ENCODE measurements at places on chromosomes 2 and 18.
A peak's percentile ranks its signal among the peaks of the same experiment; 100 is the strongest.

- DNase-seq = no peak
Observed at GRCh38 chr18:36833120-36833519, 4.2 kb downstream of the KIAA1328 start.

DNA sequence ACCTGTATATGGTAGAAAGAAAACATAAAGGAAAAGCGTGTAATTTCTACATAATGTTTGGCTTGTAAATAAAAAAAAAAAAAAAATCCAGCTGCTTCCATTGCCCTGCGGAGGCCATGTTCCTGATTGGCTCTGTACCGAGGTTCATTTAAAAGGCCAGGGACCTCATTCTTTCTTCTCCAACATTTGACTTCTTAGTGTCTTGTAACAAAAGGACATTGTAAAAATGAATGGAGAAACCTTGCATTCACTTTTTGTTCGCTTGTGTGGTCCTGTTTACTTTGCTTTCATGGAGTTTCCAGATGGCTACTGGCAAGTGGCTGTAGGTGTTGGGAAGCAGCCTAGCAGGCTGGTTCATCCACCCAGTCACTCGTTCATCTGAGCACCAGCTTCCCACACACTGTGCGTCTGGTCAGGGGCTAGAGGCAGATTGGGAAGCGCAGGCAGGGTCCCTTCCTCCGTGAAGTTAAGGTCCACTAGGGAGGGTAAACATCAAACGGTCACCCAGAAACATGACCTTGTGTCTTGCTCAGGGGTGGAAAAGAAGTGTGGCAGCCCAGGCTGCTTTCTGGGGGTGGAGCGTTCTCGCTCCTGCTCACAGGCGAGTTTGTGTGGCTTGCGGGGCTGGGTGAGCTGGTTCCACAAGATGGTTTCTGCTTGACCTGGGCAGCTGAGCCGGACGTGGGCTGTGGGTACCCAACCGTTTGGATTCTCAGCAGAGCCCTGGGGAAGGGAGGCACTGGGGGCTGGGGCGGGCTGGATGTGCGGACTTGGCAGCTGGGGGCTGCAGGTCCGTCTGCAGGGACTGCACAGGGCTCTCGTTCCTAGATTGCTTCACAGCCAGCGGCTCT lies 260.7 kb downstream of the AGAP1 start:
- DNase-seq = no peak

DNA sequence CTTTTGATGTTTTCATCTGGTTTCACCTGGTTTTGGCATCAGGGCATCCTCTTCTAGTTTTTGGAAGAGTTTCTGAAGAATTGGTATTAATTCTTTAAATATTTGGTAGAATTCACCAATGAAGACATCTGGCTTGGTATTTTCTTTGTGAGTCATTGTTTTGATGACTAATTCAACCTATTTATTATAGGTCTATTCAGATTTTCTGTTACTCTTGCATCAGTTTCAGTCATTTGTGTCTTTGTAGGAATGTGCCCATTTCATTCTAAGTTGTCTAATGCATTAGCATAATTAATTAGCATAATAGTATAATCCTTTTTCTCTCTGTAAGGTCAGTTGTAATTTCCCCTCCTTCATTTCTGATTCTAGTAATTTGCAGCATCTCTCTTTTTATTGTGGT lies 8.0 kb downstream of the GNLY start:
- no peak for DNase-seq

DNA sequence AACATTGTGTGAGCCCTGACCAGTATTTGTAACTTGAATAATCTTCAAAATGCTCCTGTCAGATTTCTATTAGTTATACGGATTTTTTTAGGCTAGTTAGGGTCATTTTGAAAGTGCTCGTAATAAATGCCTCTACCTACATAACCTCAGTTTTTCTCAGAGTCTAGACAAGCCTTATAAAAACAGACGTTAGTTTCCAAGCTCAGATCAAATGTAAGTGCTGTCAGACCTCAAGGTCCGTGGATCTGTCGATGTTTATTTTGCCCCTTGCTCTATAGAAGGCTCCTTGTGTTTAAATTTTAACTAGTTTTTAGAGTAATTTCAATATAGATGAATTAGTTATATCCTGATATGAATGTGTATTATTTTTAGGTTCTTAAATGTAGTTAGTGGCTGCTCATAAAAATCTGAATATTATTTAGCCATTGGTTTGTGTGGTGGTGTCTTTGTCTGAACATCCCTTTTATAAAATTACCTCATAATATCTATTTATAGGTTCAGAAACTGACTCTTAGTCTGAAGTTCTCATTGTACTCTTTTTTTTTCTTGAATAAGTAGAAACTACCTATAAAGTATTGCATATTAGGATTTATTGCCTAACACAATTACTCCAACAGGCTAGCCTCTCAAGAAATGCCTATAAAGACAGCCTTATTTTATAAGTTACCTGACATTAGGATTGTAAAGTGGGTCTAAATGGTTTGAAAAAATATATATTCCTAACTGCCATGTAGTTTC lies 71.1 kb downstream of the MTA3 start:
- no peak for DNase-seq

GRCh38 chr2:198478361-198478760 lies 674.0 kb downstream of the PLCL1 start:
- no peak for DNase-seq

DNA sequence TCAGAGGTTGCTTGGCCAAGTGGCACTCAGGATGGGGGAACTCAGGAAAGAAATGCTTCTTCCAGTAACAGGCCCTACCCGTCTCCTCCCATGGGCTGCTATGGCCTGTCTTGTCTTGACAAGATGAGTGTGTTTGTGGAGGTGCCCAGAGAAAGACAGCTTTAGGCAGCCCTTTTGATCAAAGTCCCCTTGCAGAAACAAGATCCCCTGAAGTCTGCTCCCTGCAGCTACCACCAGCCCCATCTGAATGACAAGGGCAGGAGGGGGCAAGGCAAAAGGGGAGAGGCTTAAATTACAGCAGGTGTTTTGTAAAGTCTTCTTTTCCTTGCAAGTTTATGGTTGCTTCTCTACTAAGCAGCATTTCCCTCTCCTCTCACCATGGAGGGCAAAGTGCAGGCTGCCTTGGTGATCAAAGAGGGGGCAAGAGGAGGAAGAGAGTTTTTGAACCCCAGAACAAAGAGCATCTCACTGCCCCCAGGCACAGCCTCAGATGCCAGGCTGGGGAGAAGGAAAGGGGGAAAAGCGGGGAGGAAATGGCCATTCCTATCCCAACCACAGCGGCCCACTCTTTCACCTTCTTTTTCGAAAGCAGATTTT lies 6.7 kb downstream of the EVA1A start:
- DNase-seq = no peak

DNA sequence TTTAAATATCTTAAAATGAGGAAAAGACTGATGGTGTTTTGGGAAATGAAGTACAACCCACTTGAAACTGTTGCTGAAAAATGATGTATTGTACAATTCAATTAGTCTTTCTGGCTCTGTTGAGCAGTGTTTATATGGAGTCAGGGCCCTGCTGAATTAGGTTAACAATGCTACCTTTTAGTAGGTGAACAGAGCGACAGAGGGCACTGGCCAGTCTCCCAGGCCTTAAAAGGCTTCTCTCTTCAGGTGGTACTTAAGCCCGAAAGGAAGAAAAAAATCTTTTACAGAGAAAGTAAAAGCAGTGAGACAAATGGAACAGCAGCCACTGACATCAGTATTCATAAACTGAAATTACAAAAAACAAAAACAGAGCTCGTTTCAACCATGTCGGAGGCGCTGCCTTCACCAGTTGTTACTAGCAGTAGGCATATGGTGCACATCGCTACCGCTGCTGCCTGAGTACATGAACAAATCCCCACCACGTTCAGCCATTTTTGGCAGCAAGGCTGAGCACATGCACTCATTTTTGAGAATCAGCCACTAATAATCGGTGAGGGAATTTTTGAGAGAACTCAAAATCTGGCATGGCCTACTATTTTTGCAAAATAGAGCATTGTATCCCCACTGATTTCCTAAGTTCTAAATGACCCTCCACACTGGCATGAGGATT lies 91.8 kb downstream of the PLEKHM3 start:
- peak; percentile 34 for DNase-seq

DNA sequence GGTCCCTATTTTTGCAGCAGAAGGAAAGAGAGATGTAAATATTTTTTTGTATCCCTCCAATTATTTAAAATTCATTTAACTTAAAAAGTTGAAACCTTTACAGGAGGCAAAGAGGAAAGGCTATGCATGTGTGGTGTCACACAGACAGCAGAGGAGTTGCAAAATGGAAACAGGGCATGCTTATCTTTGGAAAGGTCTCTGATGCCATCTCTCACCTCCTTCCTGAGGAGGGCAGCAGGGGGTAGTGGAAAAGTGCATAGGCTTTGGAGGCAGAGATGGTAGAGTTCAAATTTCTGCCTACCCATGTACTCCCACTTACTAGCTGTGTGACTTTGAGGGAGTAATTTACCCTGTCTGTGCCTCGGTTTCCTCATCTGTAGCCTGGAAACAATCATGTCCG lies 99.6 kb upstream of the MCFD2 start:
- DNase-seq = no peak

GRCh38 chr18:55206927-55207326 lies 247.7 kb upstream of the CCDC68 start:
- DNase-seq = no peak

GRCh38 chr2:54559006-54559445 lies 102.9 kb downstream of the SPTBN1 start:
- DNase-seq = peak; percentile 61

DNA sequence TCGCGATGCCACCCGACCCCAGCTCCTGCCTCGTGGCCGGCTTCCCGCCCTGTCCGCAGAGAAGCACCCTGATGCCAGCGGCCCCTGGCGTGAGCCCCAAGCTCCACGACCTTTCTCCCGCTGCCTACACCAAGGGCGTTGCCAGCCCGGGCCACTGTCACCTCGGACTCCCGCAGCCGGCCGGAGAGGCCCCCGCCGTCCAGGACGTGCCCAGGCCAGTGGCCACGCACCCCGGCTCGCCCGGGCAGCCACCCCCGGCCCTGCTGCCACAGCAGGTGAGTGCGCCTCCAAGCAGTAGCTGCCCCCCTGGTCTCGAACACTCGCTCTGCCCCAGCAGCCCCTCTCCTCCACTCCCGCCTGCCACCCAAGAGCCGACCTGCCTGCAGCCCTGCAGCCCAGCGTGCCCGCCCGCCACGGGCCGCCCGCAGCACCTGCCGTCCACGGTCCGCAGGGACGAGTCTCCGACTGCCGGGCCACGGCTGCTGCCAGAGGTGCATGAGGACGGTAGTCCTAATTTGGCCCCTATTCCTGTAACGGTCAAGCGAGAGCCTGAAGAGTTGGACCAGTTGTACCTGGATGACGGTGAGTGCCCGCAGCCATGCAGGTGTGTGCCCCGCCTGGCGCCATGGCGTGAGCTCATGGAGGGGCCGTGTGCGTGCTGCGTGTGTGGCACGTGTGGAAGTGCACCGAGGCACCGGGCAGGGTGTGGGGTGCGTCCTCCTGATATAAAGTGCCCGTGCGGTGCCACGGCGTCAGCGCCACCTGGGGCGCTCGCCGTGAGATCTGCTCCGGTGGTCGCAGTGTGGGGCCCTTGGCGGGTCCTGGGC lies 90.8 kb downstream of the NFATC1 start:
- DNase-seq = no peak
